ENCODE measurements at places on chromosomes 13 and 19.

- no peak overlapping the region for H3K27ac ChIP-seq
- H3K4me1 ChIP-seq = no peaks in the 10 kb centered on the region
- no peak for DNase-seq
- H3K4me3 ChIP-seq = no peak overlapping the region
Measured at GRCh38 chr13:113929628-113930615, 44.0 kb downstream of the C13orf46 start.

DNA sequence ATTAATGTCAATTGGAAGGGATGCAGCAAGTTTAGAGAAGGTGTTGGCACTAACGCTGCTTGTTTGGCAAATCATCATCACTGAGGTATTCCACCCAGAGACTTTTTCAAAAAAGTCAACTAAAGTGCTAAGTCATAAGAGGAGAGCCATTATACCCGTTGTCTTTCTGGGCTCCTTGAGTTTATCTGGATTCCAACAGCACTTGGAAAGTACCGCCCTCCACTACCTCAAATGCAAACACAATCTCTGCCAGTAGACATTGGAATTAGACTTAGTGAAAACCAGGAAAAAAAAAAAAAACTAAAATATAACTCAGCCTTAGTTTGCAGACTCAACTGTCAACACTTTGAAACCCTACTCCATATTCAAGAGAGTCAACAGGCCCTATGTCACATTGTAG is 266.0 kb downstream of the ITGBL1 start:
- H3K27ac ChIP-seq = no peak overlapping the region
- H3K36me3 ChIP-seq = no peaks in the 10 kb centered on the region
- no peaks in the 10 kb centered on the region for H3K27me3 ChIP-seq
- H3K4me3 ChIP-seq = no peak overlapping the region

DNA sequence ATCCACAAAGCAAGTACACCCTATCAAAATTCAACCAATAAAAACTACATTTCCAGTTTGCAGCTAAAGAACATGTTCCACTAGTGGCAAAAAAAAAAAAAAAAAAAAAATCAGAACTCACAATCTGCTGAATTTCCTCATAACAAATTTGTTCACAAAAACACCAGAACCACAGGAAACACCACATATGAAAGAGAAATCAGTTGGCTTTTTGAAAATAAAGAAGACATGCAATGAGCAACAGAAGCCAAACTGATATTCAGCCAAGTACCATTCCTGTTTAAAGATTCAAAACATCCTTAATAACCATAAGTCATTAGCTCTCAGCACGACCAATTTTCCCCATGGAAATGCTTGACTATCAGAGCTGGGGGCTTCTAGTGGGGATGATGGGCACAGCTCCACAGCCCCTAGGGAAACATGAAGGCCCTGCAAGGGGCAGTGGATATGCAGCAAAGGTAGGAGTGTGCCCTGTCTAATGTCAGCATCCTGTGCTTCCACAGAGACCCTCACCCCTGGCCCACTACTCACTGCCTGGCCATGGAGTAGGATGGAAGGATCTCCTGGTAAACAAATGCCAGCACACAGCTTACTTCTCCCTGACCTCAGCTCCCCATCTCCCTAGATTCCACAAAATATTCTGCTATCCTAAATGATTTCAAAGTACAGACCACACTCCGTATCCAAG is 74.0 kb upstream of the DOCK9 start:
- no peak for DNase-seq
- H3K36me3 ChIP-seq = no peaks in the 10 kb centered on the region
- no peak overlapping the region for H3K27ac ChIP-seq
- no peaks in the 10 kb centered on the region for H3K27me3 ChIP-seq
- H3K4me1 ChIP-seq = no peaks in the 10 kb centered on the region
- H3K4me3 ChIP-seq = no peak overlapping the region

DNA sequence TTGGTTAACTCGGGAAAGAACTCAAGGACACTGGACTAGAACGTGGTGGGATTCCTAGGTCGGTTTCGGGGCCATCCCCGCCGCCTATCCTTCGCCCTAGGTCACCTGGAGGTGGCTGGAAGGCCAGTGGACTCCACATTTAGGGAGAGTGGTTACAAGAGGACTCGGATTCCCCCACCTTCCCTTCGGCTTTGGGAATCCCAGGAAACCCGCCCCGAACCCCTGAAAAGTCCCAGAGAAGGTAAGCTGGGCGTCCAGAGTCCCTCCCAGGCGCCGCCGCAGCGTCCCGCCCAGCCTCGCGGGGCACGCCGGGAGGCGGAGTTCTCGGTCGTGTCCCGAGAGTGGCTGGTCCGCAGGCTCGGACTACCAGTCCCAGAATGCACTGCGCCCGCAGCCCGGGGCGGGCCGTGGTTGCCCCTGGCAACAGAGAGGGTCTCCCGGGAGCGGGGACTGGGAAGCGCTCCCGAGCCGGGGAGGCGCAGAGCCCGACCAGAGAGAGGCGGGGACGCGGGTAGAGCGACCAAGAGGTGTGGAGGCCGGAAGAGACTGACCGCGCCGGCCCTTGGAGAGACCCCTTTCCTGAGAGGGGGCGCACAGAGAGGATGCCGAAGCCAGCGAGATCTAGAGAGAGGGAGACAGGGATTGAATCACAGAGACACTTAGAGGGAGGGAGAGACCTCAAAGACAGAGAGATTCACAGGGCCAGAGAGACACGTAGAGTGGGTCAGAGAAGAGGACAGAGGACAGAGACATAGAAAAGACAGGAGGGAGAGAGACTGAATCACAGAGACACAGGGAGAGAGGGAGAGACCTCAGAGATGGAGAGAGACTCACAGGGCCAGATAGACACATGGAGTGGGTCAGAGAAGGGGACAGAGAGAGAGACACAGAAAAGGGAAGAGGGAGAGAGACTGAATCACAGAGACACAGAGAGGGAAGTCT is 2.6 kb upstream of the PRKCG start:
- peak overlapping the region; percentile 96 for H3K27ac ChIP-seq
- H3K27me3 ChIP-seq = no peaks in the 10 kb centered on the region
- DNase-seq = no peak
- H3K4me3 ChIP-seq = peak overlapping the region; percentile 65
- peaks cover 51% of the 10 kb centered on the region for H3K4me1 ChIP-seq
- no peaks in the 10 kb centered on the region for H3K36me3 ChIP-seq

DNA sequence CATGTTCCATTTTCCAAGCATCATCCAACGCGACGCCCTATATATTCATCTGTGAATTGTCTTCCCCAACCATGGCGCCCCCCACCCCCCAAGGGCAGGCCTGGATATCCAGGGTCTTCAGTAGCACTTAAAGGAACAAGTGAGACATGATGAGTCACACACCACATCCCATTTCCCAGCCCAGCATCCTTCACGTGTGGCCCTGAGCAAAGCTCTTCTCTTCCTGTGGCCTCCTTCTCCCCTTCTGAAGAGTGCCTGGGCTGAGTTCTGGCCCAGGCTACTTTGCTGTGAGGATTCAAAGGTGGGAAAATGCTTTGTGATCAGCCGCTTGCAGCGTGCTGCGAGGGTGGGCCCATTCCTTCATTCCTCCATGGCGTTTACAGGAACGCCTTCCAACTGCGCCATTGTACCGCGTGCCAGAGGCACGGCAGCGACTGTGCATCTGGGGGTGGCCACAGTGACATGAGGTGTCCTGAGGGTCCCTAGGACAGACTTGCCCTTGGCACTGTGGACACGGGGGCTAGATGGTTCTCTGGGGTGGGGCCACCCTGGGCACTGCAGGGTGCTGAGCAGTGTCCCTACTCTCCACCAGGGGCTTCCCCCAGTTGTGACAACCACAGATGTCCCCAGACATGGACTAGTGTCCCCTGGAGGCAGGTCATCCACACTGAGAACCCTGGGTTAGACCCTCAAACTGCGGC is 11.7 kb downstream of the PLIN4 start:
- H3K27me3 ChIP-seq = no peaks in the 10 kb centered on the region
- H3K36me3 ChIP-seq = no peaks in the 10 kb centered on the region
- H3K27ac ChIP-seq = no peak overlapping the region
- no peaks in the 10 kb centered on the region for H3K4me1 ChIP-seq
- DNase-seq = no peak
- H3K4me3 ChIP-seq = no peak overlapping the region

DNA sequence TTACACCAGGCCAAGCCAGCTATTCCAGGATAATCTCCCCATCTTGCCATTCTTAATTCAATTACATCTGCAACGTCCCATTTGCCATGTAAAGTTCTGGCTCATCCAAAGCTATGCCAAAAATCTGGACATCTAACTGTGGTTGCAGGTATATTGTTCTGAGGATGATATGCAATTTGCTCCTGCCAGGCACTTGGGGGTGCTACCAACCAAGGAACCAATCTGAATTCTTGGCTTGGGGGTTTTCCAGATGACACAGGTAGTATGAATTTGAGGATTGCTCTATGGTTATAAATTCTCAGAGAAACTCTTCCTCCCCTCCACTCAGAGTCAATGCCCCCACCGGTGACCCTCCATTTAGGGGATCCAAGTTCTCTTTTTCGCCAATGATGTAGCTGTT is 33.0 kb downstream of the CRYL1 start:
- H3K4me3 ChIP-seq = no peak overlapping the region
- H3K27me3 ChIP-seq = no peaks in the 10 kb centered on the region
- H3K36me3 ChIP-seq = no peaks in the 10 kb centered on the region

Measured in Panc1 (cell line).